ENCODE measurements at places on chromosomes 5 and 9. TPM values are rescaled to one million over a fixed set of nuclear protein-coding genes. Genes with fewer than 3 reads are reported as not detected.

DNA sequence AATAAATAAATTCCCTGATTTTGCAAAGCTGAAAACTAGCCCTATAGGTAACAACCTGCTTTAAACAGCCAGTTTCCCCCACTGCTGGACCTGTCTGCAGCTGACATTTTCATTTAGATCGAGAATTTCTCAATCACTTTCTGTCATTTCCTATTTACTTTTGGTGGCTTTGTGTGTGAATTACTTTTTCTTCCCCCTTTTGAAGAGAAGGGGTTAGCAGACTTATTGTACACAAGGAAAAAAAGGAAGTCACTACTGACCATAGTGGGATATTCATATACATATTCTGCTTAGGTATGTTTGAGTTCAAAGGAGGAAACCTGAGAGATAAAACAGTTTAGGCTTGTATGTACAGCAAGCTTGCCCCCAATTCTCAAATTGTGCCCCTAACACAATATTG, 27.0 kb upstream of the IFNB1 start:
- no peak for ATAC-seq

DNA sequence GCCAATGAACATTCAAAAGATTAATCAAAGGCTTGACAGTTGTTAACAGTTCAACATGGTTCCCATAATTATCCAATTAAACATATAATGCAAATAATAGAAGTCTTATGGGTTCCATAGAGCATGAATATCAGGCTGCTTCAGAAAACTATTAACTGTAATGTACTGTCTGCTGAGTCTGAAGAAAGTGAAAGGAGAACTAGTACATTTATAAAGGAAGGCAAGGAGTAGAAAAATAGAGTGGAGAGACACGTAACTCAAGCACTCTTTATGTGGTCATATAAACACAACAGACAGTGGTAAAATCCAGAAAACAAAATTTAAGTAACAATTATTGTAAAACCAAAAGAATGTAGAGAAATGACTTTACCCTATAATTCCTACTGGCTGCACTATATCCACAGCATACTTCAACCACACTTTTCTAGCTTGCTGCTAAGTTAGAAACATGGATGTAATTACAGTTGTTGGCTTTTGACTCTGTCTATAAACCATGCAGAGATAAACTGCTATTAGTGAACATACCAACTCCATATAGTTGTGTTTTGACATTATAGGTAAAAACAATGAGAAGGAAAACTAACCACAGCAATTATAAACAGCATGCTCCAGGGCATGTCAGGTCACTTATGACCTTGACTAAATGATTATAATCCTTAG, 32.7 kb downstream of the NFIB start:
- ATAC-seq = no peak

GRCh38 chr5:54523534-54523933, 6.0 kb downstream of the SNX18 start:
- no peak for ATAC-seq

DNA sequence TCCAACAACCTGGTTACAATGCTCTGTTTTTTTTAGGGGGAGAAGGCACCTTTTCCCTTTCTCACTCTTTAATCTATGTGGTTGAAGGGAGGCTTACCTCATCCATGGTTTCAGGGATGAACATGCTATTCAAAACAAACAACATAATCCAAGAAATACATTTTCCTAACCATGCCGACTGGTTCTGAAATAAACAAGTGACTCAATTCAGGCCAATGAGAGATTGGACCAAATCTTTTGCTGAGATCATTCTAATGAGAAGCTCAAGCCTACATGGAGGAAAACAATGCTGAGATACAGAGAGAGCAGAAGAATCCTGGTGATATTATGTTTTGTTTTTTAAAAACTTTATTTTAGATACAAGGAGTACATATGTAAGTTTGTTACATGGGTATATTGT, 46.8 kb upstream of the ELL2 start:
- no peak for ATAC-seq

IL7R gene
- 1.7 TPM for total RNA-seq

Measured in esophagus mucosa (tissue), 1 donor.